B cell (primary cell): ENCODE measurements at places on chromosomes 16 and 17.
A peak's percentile ranks its signal among the peaks of the same experiment; 100 is the strongest.

- peak; percentile 37 for DNase-seq
Measured at GRCh38 chr17:1137465-1137894, 42.3 kb downstream of the ABR start.

GRCh38 chr17:61834610-61835009 lies 28.7 kb downstream of the BRIP1 start:
- DNase-seq, result no peak

- no peak for DNase-seq
Measured at GRCh38 chr16:88994695-88995094, 17.7 kb upstream of the CBFA2T3 start.

GRCh38 chr16:85767531-85767930 lies 16.6 kb upstream of the C16orf74 start:
- DNase-seq, result no peak

DNA sequence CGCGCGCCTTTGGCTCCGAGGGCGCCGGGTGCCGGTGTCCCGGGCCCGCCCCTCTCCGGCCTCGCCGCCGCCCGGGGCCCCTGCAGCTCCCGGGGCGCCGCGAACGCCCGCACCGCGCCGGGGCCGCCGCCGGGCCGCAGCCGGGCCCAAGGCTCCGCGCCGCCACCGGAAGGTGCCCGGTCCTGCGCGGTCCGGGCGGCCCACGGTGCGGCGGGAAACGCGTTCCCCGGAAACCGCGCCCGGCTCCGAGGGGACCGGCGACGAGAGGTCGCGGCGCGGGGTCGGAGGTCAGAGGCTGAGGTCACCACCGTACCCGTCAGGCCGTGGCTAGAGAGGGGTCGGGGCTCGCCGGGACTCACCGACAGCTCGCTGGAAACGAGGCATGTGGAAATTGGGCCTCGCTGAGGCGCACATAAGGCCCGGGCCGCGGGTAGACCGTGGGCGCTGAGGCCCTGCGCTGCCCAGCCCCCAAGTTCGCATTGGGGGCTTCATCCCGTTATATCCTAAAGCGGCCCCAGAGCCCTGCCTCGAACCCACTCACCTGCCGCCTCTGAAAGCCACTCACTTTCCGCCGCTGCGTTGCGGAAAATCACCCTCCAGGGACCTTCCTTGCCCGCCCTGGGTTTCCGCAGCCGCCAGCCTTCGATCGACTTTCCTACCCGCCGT lies at the start of gene DUS1L:
Gene DUS1L (minus strand): TSS at position 167 of the 666 bp plus-strand sequence. CDS start 745 bp downstream, outside the sequence.
- DNase-seq, result peak; percentile 84

DNA sequence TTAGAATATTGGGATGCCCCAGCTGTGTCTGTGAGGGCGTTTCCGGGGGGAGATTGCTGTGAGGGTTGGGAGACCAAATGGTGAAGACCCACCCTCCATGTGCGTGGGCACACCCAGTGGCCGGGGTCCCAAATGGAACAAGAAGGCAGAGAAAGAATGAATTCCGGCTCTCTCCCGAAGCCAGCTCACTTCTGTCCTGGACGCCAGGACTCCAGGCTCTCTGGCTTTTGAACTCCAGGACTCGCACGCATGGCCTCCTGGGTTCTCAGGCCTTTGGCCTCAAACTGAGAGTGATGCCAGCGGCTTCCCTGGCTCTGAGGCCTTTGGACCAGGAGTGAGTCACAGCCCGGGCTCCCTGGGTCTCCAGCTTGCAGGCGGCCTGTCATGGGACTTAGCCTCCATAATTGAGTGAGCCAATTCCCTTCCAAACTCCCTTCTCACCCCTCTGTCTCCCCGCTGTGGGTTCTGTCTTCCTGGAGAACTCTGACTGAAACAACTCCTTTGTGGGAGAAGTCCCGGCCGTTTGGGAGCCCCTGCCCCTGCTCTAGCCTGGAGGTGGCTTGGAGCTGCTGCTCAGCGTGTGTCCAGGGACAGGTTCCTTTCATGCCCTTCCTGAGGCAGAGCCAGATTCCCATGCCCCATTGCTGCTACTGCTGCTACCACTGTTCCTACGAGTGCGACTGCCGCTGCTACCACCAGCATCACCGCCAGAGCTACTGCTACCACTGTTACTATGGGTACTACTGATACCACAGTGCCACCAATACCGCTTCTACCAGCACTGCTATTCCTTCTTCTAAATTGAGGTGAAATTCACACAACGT lies 49.8 kb upstream of the CBX4 start:
- no peak for DNase-seq

DNA sequence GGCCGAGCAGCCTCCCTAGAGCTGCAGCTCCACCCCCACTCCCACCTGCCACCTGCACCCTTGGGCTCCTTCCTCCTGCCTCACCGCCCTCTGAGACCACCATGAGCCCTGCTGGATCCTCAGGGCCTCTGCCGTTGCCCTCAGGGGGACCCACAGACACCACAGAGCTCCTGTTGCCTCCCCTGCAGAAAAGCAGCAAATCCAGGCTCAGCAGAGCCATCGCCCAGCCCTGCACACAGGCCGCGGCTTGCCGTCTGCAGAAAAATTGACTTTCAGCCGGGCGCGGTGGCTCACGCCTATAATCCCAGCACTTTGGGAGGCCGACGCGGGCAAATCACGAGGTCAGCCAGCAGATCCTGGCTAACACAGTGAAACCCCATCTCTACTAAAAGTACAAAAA lies 7.0 kb upstream of the PPP1R27 start:
- no peak for DNase-seq

DNA sequence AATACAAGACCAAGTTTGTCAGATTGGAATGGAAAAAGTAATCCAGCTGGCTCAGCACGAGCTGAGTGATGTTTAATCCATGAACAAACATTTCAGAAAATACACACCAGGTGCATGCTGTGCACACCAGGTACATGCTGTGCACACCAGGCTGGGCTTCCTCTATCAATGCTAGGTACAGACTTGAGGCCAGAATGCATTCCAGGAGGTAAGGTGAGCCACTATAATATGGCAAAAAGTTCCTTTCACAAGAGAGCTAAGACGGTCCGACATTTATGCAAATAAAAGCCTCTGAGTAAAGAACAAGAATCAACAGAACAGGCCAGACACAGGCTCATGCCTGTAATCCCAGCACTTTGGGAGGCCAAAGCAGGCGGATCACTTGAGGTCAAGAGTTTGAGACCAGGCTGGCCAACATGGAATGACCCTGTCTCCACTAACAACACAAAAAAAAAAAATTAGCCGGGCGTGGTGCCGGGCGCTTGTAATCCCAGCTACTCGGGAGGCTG lies 128.2 kb downstream of the ZNF778 start:
- no peak for DNase-seq

- no peak for DNase-seq
Measured at GRCh38 chr16:19393226-19394111, 24.2 kb upstream of the TMC5 start.

DNA sequence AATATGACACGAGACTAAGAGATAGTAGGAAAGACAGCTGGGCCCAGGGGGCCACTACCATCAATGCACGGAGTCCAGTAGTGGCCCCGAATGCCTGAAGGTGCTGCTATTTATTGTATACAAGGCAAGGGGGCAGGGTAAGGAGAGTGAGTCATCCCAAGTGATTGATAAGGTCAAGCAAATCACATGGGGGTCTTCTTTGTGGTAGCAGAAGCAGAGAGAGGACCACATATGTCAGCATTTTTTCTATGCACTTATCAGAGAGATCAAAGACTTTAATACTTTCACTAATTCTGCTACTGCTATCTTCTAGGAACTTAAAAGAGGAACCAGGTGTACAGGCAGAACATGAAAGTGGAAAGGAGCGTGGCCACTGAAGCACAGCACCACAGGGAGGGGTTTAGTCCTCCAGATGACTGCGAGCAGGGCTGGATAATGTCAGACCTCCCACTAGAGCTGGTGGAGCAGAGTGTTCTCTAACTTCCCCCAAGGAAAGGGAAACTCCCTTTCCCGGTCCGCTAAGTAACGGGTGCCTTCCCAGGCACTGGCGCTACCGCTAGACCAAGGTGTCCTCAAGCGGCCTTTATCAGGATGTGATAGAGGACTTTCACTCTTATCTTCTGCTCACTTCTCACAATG lies 26.4 kb upstream of the ARL4D start:
- DNase-seq, result peak; percentile 89

DNA sequence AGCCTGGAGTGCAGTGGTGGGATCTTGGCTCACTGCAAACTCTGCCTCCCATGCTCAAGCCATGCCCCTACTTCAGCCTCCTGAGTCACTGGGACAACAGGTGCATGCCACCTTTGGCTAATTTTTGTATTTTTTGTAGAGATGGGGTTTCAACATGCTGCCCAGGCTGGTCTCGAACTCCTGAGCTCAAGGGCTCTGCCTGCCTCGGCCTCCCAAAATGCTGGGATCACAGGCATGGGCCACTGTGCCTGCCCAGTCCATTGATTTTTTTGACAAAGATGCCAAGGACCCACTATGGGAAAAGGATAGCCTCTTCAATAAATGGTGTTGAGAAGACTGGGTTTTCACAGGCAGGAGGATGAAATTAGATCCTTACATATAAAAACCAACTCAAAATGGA lies 10.8 kb upstream of the ADCY7 start:
- no peak for DNase-seq

DNA sequence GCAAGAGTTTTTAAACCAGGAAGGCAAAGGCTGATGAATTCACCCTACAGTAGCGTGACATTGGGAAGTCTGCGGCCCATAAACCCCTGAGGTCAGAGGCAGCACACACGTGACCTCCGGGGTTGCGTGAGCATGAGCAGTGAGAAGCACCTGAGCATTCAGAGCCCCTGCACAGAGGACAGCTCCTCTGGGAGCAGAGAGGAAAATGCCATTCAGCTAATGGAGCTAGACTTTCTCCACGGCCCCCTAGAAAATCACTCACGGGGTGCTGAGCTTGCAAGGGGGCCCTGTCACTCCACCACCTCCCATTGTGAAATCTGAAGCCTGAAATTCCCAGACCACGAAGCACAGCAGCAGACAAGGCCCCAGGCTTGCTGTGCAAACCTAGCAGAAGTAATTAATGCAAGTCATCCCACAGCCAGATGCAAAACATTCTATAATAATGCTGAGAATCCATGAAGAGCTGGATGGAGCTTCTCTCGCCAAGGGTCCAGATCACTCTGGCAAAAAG lies 114.9 kb upstream of the RCVRN start:
- no peak for DNase-seq

GRCh38 chr17:79777894-79778503 lies at the start of gene CBX2:
Gene CBX2, plus strand, starts transcription at chr17:79778148. Its CDS starts 88 bp downstream, at chr17:79778236.
- DNase-seq, result peak; percentile 87

DNA sequence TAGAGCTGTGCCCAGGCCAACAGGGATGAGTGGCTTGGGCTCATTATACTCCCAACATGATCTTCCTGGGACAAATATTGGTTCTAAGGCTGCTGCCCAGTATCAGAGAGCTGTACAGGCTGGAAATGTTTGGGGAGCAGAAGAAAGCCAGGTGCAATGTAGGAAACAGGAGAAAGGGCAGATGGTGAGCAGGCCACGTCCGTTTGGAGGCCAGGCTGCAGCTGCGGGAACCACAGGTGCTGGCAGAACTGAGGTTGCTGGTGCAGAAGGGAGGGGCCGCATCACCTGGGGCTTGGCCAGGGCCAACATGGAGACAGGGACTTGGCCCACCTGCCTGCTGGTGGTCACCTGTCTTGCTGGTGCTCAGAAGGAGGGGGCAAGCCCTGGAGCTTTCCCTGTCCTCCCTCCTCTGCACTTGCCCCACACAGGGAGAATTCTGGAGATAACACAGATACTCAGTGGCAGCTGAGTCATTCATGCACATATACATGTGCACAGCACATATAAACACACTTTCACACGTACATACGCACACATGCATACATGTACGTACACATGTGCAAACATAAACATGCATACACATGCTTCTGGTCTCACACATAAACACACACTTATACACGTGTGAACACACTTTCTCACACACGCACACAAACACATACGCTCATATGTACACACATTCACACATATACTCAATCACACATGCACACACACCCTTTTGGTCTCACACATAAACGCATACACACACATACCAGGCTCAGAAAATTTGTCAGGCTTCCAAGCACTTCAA lies 67.7 kb downstream of the WSCD1 start:
- no peak for DNase-seq

DNA sequence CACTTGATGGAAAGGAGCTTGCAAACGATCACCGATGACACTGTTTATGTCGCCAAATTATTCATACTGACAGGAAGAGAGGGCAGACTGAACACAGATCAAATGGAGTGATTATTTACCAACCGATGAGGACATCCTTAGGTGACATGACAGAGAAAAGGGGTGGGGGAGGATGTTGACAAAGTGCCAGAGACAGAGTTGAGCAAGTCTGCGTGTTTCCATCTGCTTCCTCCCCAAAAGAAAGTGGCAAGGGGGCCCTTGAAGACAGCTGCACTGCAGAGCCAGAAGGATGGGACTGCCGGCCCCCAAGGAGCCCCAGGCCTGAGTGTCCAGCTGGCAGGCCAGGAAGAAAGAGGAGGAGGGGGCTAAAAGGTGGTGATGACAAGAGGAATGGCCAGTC lies 191.0 kb upstream of the RPL38 start:
- DNase-seq, result no peak

- DNase-seq, result no peak
Measured at GRCh38 chr16:84156342-84156784, 11.3 kb downstream of the DNAAF1 start.

DNA sequence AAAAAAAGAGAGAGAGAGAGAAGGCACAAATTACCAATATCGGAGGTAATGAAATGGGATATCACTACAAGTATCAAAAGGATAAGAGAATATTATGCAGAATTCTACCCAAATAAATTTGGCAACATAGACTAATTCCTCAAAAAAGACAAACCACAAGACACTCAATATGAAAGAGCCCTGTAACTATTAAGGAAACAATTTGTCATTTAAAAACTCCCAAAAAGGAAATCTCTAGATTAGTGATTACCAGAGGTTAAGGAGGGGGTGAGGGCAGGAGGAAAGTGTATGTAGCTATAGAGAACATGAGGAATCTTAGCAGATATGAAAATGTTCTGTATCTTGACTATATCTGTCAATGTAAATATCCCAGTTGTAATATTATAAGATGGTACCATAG lies 54.0 kb downstream of the CFDP1 start:
- DNase-seq, result no peak

DNA sequence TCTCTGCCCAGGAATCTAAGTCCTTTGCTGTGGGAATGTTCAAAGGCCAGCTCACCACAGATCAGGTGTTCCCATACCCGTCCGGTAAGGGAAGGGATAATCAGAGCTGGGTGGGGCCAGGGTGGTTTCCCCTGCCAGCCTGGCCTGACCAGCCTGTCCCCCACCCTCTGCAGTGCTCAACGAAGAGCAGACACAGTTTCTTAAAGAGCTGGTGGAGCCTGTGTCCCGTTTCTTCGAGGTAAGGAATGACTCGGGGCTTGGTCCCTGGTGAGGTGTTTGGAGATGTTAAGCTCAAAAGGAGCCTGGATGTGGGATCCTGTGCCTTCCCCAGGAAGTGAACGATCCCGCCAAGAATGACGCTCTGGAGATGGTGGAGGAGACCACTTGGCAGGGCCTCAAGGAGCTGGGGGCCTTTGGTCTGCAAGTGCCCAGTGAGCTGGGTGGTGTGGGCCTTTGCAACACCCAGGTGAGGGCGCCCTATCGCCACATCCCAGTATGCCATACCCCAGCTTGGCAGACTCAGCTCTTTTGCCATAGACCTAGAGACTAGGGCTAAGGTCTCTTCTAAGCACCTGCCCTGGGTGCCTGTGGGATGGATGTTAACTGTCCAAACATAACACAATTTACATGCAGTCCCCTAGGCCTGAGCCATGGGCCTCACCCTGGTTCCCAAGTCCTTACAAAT lies 997 bp downstream of the ACADVL start:
- DNase-seq, result peak; percentile 77
